ENCODE measurements at places on chromosomes 1 and 21.

GRCh38 chr1:206803221-206803730 lies 31.0 kb upstream of the IL10 start:
- no peak for DNase-seq

DNA sequence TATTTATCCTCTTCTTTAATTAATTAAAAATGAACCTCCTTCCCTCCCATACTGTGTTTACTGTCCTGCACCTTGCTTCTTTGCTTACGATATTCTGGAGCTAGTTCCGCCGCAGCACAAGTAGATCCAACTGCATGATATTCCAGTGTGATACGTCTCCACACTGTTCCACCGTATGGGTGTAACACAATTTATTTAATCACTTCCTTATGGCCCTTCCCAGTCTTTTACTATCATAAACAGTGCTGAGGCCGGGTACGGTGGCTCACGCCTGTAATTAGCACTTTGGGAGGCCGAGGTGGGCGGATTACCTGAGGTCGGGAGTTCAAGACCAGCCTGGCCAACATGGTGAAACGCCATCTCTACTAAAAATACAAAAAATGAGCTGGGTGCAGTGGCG lies 25.7 kb downstream of the CNST start:
- no peak for DNase-seq

DNA sequence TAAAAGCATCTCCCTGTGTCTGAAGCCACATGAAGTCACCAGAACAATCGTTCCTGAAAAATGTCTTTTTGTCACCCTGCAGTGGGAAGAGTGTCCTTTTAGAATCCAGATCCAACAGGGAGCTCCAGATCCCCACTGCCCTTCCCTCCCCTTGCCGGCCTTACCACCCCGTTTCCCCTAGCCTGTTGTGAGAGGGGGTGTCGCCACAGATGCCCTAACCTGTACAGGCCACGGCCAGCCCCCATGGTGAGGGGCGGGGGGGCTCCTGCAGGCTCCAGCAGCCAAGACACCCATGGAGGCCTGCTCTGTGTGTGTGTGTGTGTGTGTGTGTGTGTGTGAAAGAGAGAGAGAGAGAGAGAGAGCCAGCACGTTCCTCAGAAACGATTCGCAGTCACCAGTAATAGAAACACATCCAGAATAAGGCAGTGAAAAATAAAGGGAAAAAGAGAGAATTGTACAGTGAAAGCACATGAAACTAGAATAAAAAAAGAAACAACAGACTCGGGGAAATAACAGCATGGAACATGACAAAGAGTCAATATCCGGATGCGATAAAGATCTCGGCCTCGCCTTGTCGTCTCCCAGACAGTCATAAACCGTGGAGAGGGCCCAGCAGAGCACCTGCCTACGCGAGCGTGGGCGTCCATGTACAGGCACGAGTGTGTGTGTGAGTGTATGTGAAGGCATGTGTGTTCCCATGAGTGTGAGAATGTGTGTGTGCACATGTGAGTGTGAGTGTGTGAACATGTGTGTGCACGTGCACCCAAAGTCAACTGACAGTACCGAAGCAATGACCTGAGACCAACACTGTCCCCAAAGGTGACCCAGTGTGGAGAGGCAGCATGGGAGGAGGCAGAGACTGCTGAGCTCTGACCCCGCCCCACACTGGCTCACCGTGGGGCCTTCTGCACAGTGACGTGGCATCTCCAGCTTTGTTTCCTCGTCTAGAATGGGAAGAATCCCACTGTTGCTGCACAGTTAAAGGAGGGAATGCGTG lies 303.8 kb downstream of the NPHP4 start:
- DNase-seq, result no peak

GRCh38 chr21:33894736-33895288 lies 20.8 kb downstream of the ATP5PO start:
- peak; percentile 80 for DNase-seq

DNA sequence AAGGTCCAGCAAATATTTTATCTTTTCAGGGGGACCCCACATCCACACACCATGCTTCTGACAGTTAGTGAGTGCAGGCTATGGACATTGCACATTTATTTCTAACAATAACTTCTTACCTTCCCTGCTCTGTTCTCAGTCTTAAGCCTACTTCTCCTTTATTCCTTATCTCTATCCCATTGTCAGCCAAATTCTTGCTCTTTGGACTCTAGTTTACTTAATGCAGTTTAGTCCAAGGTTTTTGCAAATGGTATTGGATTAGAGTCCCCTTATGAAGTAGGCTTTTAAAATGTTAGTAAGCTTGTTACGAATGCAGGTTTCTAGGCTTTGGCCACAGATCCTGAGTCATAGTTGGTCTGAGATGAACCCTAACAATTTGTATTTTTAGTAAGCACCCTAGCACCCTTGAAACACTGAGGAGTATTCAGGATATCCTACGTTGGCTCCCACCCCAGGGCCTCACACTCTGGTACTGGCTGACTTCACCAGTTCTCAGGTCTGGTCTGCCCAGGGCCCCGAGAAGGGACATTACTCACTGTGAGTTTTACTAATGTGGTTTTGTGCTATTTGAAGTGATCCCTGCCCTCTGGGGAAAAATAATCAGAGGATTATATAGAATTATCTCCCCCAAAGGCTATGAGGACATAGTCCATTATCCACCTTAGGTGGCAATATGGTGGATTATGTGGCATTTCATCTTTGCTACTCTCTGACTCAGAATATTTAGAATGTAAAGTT lies 239.5 kb downstream of the TGFB2 start:
- DNase-seq, result no peak

GRCh38 chr1:209323743-209324142 lies 259.8 kb upstream of the CAMK1G start:
- DNase-seq, result no peak

DNA sequence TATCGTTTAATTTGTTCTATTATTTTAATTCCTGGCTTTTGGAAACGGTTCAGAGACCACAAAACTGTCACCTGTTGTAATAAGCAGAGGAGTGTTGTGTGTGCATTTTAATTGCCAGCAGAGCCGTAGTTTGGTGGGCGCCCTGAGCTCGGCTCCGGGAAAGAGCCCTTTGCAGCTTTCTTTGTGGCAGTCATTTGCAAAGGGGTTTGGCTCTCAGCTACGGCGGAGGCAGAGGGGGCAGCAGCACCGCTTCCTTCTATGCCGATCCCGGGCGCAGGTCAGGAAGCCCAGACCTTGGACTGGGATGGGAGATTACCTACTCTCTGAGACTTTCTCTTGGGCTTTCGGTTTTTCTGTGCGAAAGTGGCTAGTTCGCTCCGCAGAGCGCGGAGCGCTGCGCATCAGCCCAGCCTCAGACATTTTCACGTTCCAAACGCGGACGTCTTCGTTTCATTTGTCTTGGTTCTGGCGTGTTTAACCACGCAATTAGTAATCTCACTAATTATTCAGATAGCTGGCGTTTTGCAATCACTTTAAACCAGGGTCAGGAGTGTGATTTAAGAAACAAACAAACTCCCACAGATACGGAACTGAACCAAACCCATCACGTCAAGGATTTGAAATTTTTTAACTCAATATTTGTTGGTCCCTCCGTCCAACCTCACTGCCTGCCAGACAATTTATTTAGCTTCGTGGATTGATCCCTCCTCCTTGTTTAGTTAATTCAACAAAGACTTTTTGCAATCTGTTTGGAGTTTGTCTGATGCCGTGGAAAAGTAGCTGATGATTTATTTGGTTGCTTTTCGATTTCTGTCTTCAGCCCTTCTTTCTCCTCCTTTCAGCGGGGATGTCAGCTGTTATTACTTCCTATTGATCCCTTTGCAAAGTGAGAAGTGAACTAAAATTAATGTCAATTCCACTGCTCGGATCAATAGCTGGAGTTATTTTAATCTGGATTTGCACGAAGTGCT lies 3.9 kb downstream of the RNF220 start:
- no peak for DNase-seq

GRCh38 chr1:25879675-25880074 lies 4.2 kb upstream of the PAQR7 start:
- DNase-seq, result no peak

GRCh38 chr1:12204140-12204539 lies 25.7 kb upstream of the VPS13D start:
- no peak for DNase-seq

DNA sequence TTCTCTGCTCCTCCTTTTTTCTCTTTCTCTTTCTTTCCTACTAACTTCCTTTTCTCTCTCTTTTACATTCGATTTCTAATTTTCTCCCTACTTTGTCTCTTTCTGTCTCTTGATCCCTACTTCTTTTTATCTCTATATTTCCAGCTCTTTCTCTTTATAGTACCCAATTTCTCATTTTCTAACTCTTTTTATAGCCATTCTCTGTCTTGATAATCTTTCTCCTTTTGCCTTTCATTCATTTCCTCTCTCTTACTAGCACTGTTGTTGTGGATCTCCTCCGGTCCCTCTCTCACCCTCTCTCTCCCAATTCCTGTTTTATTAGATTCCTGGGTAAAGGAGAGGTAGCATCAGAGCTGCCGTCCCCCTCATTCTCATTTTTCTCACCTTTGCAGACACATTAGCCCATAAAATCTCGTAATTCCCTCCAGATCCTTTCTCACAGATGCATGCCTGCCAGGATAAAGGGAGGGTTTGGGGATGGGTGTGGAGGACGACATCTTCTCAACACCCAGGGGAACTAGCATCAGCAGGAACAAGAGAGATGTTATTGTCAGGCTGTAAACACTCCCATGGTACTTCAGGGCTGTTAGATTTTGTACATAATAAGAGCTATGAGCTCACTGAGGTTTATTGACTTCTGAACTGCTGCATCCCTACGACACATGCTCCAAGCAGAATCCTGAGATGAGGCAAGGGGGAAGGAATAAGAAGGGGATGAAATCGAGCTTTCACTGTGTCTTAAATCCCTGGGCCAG lies 159.0 kb upstream of the GALNT2 start:
- peak; percentile 50 for DNase-seq

All from NCI-H1092 treated with DMSO at 0.1 percent for 48 hours (cell line).